LHCN-M2 (cell line): ENCODE measurements at places on chromosomes 6 and 20. TPM values are rescaled to one million over a fixed set of nuclear protein-coding genes. Genes with fewer than 3 reads are reported as not detected.

DNA sequence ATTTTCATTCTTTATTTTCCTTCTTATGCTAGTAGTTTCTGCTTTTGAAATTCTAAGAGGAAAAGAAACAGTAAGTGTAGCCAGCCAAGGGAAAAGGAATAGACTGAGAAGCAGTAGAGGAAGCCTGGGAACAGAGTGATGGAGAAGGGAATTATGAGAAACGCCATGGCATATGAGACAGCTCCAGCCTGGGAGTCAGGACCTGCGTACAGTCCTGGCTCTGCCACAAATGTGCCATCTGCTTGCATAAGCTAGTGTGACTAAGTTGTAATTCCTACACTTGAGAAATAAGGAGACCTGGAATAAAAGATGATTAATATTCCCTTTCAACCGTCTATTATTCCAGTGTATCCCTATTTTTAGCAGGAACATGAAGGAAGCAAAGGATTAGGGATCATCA lies 47.5 kb downstream of the OSTM1 start:
- DNase-seq, result peak; percentile 11

- no peak for DNase-seq
These were observed 172.6 kb upstream of the LAMA2 start for GRCh38 chr6:128710315-128710714.

Gene C20orf204
- total RNA-seq, result 0.17 and 0.19 TPM in 2 replicates

Gene NFATC2
- total RNA-seq, result 0.06 TPM in 2 replicates

GRCh38 chr20:62918831-62919230 lies 7.5 kb downstream of the DIDO1 start:
- DNase-seq, result no peak

Gene ZC3H12D
- total RNA-seq, result 0.06 TPM in 1 of 2 replicates, not detected in the other

Gene PRICKLE4
- total RNA-seq, result 1.7 and 3.1 TPM in 2 replicates

Gene SLC13A3
- total RNA-seq, result 0.17 TPM in 1 of 2 replicates, not detected in the other

Gene ECI2
- total RNA-seq, result 74.9 and 84.6 TPM in 2 replicates

- peak; percentile 21 for DNase-seq
These were observed 198.7 kb downstream of the RIMS1 start for GRCh38 chr6:72084992-72085569.

Gene TRIM31
- total RNA-seq, result not detected in 2 replicates

GRCh38 chr20:49587111-49587570 lies 19.2 kb upstream of the PTGIS start:
- no peak for DNase-seq

DNA sequence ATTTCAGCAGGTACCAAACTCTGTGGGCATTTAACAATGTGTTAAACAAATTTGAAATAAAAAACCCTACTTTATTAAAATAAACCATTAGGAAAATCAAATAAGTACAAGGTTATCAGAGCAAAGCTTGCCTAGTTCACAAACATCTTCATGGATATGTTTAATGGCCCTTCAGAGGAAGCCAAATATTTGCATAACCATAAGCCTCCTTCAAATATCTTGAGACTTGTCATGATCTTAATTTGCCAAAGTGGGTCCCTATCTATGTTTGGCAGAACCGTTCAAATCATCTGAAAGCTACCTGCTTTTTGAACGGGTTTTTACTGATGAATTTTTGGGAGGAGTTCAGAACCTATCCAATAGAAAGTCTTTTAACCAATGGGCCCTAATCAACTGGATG lies 176.3 kb downstream of the BACH2 start:
- DNase-seq, result no peak

- DNase-seq, result peak; percentile 90
These were observed 21.9 kb downstream of the ECT2L start for GRCh38 chr6:138817799-138818198.
